ENCODE measurements at places on chromosomes 4 and X. TPM values are rescaled to one million over a fixed set of nuclear protein-coding genes. Genes with fewer than 3 reads are reported as not detected.

DNA sequence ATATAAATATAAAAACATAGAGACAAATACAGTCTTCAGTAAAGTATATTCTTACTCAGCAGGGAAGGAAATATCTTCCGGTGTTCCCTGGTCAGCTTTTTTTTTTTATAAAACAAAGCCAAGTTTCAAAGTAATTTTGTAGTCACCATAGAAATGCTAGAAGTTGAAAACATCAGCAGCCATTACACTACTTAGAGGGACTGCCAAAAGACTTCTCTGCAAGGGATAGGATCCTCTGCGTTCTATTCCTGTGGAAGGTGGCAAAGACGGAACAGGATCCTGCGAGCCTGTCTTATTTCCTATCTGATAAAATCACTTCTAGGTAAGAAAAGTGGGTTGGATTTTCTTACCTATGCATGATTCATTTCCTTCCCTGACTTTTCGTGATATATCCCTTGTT, 19.4 kb downstream of the CLDN22 start:
- DNase-seq, result no peak

GRCh38 chr4:132108784-132109183, 1040.3 kb upstream of the PCDH10 start:
- DNase-seq, result no peak

EDA gene
- not detected for total RNA-seq

GRCh38 chrX:138771047-138771446, 59.5 kb upstream of the FGF13 start:
- DNase-seq, result no peak

- DNase-seq, result no peak
Measured at GRCh38 chrX:14936561-14936960, 63.3 kb downstream of the MOSPD2 start.

CTAG1B gene
- total RNA-seq, result not detected

DNA sequence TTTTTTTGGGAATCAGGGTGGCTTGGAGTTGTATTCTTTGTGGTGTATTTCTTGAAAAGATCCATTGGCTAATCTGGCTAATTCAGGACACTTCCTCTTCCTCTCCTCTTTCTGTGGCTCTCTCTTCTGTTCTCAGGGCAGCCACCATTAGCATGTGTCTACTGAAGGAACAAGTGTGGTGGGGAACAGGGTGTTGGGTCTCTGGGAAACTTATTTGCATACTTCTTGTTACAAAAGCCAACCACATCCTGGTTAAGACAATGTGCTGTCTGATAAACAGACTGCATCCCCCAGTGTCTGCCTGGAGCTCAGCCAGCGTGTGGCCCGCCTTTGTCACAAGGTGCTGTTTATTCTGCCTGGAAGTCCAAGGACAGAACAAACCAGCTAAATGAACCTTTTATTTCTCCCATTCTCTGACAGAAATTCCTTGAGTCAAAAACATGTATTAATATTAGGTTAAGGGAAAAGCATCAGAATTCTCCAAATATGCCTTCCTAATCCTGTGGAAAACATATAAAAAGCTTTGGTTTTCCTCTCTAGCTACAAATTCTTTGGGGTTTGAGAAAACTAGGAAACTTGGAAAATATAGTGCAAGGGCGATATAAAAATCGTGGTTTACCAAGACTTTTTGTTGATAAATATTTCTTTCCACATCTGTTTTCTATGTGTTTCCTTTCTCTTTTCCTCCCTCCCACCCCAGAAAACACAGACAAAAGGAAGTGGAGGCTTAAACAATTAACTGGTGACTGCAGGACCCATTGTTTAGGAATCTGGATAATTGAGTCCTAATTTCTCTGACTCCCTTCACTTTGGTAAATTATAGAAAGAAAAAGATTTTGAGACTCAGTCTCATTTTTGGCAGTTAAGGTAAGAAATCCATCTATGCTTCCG, 203.6 kb downstream of the SPRY1 start:
- no peak for DNase-seq

DNA sequence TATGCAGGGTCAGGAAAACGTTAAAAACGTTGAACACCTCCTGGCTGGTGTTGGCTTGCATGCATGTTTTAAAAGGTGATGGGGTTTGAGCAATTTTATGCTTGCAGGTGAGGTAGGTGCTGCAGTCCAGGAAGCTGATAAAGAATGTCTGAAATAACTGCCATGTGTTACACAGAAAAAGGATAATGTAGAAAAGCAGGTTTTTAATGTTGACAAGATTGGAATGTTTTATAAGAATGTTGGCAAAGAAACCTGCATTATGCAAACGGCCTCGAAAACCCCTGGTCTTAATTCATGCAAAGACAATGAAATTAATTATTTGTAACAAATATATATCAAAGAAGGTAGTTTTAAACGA, 723.7 kb upstream of the AGA start:
- DNase-seq, result no peak

VSIG1 gene
- total RNA-seq, result not detected

DNA sequence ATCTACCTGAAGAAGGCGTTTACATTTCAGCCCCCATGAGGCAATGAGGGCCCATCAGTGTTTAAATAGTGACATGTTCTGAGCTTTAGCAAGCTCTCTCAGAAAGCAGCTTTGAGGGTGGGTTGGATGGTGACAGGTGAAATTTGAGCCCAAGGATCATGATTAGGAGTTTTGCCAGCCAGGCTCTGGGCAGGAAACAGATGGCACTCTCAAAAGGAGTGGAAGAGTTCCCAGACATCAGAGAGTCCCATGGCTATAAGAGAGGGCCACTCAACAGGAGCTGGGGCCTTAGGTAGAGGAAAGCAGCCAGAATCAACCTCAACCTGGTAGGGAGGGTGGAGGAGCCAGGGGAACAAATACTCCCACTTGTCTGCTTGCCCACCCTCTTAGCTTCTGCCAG, 499.8 kb downstream of the MID1IP1 start:
- DNase-seq, result no peak

DNA sequence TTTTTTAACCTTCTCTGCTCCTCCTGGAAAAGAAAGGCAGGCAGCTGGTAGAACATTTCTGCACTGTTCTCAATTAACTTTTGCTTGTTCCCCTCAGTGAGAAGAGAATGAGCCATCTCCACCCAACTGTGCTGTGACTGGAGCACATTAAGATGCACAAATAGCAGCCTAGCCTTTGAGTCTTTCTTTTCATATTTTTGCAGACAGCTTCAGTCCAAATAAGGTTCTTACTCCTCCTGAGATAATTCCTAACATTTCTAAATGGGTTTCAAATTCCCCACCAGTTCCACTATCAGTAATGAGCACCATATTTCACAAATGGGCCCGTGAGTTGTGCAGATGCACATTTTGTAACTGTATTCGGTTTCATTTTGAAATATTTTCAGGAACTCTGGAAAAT, 118.6 kb downstream of the SPCS3 start:
- no peak for DNase-seq

ARAP2 gene
- total RNA-seq, result 2.4 TPM

GRCh38 chrX:155242300-155242699, 22.0 kb downstream of the RAB39B start:
- no peak for DNase-seq

DNA sequence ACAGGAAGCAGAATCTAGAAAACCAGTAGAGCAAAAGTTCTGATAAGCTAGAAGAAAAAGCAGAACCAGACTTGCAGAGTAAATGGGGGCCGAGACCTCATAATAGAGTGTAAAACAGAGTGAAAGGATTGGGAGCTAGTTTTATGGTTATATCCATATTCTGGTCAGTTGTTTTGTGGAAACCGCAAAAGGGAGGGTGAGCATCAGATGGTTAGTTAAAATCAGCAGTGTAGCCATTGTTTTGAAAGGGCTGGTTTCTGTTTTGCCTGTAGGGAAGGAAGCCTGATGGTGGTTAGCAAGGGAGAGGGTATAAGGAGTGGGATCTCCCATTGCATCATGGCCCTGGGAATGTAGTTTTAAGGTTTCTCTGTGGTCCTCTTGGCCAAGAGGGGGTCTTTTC, 17.2 kb upstream of the CCNI start:
- no peak for DNase-seq

GRCh38 chr4:70589785-70590184, 2.3 kb upstream of the AMBN start:
- no peak for DNase-seq

DNA sequence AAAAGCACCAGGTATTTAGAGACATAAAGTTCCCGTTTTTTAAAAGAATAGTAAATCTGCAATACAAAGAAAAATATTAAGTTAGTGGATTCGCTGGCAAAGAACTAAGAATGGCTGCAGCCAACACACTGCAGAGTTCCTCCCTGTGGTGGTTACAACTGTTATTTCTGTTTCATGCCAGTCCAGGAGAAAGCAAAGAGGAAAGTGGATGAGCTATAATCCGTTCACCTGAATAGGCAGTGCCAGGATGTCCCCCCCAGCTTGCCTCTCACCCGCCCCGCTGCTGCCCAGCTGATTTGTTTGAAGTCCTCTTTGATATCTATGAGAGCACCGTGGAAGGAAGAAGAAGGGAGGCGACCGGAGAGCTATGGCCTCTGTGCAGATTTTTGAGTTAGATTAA, 63.9 kb downstream of the PTCHD1 start:
- DNase-seq, result no peak

GRCh38 chr4:184384810-184385557, 89.4 kb downstream of the IRF2 start:
- DNase-seq, result no peak

DNA sequence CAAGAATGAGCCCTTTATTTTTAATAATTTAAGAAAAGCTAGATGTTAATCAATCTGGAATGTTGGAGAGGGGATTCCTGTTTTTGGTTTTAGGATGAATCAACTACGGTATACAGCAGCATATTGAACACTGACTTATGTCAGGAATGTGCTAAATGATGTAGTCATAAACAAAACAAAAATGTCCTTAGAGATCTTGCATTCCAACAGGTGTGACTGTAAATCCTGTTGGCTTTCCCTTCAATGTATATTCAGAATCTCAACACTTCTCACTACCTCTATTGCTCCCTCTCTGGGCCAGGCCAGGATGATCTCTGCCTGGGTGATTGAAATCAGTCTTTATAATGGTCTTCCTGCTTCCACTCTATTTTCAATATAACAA, 37.8 kb upstream of the BDH2 start:
- DNase-seq, result no peak

SHROOM4 gene
- 2.5 TPM for total RNA-seq

Data from osteocyte (in vitro differentiated cells).